ENCODE measurements at places on chromosomes 1 and 21. TPM values are rescaled to one million over a fixed set of nuclear protein-coding genes. Genes with fewer than 3 reads are reported as not detected.

TNFAIP8L2 gene
- total RNA-seq = not detected

DNA sequence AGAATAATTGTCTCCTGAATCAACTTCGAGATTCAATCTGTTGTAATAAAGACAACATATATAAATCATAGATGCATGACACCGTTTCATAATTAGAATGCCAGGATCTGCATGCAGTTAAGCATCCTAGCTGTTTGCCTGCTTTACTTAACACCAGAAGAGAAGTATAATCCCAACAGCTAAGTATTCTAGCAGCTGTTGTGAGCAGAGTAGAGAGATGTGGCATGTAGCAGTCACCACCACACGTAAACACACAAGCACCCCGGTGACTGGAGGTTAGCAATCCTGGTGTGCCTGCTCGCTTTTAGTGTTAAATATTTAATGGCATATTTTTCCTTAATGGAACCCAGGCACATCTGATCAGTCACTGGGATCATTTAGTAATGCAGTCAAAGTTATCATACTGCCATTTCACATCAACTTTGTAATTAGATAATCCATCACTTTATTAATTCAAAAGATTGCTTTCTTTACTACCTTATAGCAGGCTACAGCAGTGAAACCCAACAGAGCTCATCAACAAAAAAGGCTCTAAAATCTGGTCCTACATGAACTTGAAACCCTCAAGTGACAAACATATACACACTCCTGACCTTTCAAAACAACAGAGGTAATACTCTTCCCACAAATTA lies 187.9 kb downstream of the SMYD3 start:
- no peak for DNase-seq

DNA sequence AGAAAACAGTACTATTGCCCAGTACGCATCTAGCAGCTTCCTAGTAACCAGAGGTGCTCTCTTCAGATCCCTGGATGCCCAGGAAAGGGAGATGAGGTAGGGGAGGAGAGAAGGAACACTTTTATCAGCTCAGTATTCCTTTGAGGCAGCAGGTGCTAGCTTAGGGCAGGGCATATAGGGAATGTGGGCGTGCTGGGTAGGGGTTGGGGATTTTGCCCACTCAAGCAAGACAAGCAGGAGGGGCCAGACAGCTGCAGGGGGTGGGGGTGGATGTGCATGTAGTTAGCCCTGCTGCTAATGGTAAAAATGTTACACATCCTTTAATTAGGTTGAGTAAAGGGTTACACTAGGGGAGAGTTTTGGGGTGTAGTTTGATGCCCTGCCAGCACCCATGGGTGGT lies 18.1 kb upstream of the AVPR1B start:
- no peak for DNase-seq

SELE gene
- not detected for total RNA-seq

SELENOF gene
- 322 TPM for total RNA-seq

ADAMTS4 gene
- 6.8 TPM for total RNA-seq

GRCh38 chr1:68758666-68759209 lies 261.9 kb upstream of the DEPDC1 start:
- DNase-seq = no peak

- peak; percentile 57 for DNase-seq
Measured at GRCh38 chr1:206713910-206714312, 29.2 kb downstream of the MAPKAPK2 start.

- DNase-seq = no peak
Measured at GRCh38 chr1:112268408-112268807, 127.6 kb upstream of the CTTNBP2NL start.

- no peak for DNase-seq
Measured at GRCh38 chr1:231731268-231731667, 104.7 kb downstream of the DISC1 start.

GRCh38 chr1:165162671-165163241 lies 193.8 kb downstream of the LMX1A start:
- DNase-seq = no peak

- DNase-seq = no peak
Measured at GRCh38 chr1:205150651-205151428, 29.1 kb upstream of the RBBP5 start.

ZBTB8A gene
- total RNA-seq = 4.1 TPM

GRCh38 chr1:19384772-19385187 lies 72.7 kb downstream of the SLC66A1 start:
- DNase-seq = no peak

SGIP1 gene
- 70.0 TPM for total RNA-seq

PIK3CD gene
- 8.8 TPM for total RNA-seq

GRCh38 chr1:187624812-187625545 lies 796.2 kb downstream of the PLA2G4A start:
- no peak for DNase-seq

GRCh38 chr1:18329469-18330253 lies 151.1 kb upstream of the KLHDC7A start:
- no peak for DNase-seq
